ENCODE measurements at places on chromosomes 1 and 21.

GRCh38 chr1:211648336-211648735 is 27.1 kb downstream of the NEK2 start:
- no peak for DNase-seq

GRCh38 chr1:65440915-65441314 is 20.4 kb downstream of the LEPR start:
- no peak for DNase-seq

- no peak for DNase-seq
Measured at GRCh38 chr1:205942631-205943159, 561 bp downstream of the SLC26A9 start.

- no peak for DNase-seq
Measured at GRCh38 chr1:832136-832535, 91.6 kb upstream of the SAMD11 start.

- no peak for DNase-seq
Measured at GRCh38 chr1:147217141-147217540, 8.0 kb downstream of the FMO5 start.

- DNase-seq: no peak
Measured at GRCh38 chr21:25490742-25491141, 116.5 kb downstream of the MRPL39 start.

DNA sequence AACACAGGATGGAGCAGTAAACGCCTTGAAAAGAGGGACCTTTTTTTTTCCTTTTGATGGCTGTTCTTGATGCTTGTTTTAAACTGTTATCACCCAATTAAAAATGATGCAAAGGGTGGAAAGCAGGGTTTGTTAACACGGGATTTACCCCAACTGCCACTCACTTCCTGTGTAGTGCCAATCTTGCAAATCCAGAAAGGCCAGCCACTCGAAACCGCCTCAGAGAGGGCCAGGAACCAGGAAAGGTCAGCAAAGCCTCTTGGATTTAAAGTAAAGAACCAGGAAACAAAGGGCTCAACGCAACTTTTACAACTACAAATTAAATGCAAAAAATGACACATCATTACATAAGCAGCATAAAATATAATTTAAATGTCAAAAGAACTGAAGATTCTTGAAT is 347.4 kb downstream of the PDE4B start:
- DNase-seq: no peak

- DNase-seq: no peak
Measured at GRCh38 chr1:183953031-183953430, 84.5 kb downstream of the COLGALT2 start.

- no peak for DNase-seq
Measured at GRCh38 chr21:31195334-31196015, 148.6 kb downstream of the TIAM1 start.

DNA sequence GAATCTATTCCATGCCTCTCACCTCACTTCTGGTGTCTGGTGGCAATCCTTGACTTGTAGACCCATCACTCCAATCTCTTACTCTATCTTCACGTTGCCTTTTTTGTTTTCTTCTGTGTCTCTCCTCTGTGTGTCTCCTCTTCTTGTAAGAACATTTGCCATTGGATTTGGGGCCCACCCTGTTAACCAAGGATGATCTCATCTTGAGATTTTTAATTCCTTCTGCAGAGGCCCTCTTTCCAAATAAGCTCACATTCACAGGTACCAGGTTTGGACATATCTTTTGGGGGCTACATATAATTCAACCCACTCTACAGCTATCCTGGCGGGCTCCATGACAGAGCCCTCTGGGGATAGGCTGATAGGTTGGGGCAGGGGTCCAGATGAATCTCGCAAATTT is 55.8 kb downstream of the UBE2T start:
- no peak for DNase-seq
